Stomach (tissue), 19 donors: ENCODE measurements at places on chromosomes 6 and 20. TPM values are rescaled to one million over a fixed set of nuclear protein-coding genes. Genes with fewer than 3 reads are reported as not detected.

TBXT gene
- not detected for total RNA-seq

IL17A gene
- total RNA-seq = not detected

BNIP5 gene
- total RNA-seq = 5.7 TPM

XKR7 gene
- not detected for total RNA-seq

CDH26 gene
- 0.45 TPM for total RNA-seq

TEAD3 gene
- 20.4 TPM for total RNA-seq

NKAIN4 gene
- not detected for total RNA-seq

ESR1 gene
- total RNA-seq = 1.8 TPM

OLIG3 gene
- not detected for total RNA-seq

RAET1E gene
- not detected for total RNA-seq

SUPT3H gene
- total RNA-seq = 16.2 TPM

MATN4 gene
- total RNA-seq = not detected

FAM209B gene
- not detected for total RNA-seq

DPPA5 gene
- total RNA-seq = not detected

IRF4 gene
- total RNA-seq = 5.3 TPM

KIFC1 gene
- total RNA-seq = 4.2 TPM
